ENCODE measurements at places on chromosomes 5 and 9.
A peak's percentile ranks its signal among the peaks of the same experiment; 100 is the strongest.

- DNase-seq: no peak
These were observed 900.0 kb upstream of the CDH10 start for GRCh38 chr5:25544652-25545249.

GRCh38 chr9:13744261-13744901 lies 464.9 kb upstream of the MPDZ start:
- no peak for DNase-seq

DNA sequence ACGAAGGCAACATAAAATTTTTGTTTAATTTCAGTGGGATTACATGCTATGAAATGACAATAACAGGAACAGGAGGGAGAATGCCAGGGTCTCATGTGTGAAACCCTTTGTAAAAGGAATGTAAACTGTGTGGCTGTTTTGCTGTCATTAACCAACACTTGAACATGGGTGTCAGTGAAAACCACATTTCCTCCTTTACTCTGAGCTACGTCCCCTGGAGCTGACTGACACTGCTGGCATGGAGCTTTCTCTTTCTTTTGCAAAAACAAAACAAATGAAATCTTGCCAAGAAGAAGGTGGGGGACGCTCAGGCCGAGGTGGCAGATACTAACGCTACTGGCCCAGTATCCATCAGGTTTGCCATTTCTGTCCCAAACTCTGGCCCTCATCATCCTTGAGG lies 121.4 kb downstream of the DMRT2 start:
- no peak for DNase-seq

DNA sequence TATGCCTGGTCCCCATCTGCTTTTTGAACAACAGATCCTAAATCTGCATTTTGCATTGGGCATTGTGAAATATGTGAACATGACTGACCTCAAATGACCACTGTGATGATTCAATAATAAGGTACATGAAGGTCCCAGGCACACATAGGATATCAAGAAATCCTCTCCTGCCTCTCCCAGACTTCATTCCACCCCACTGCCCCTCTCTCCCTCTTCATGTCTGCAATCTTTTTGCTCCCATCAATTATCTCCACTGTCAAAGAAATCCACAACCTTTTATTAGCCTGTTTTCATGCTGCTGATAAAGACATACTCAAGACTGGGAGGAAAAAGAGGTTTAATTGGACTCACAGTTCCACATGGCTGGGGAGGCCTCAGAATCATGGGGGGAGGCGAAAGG lies 476.7 kb downstream of the CTNND2 start:
- no peak for DNase-seq

DNA sequence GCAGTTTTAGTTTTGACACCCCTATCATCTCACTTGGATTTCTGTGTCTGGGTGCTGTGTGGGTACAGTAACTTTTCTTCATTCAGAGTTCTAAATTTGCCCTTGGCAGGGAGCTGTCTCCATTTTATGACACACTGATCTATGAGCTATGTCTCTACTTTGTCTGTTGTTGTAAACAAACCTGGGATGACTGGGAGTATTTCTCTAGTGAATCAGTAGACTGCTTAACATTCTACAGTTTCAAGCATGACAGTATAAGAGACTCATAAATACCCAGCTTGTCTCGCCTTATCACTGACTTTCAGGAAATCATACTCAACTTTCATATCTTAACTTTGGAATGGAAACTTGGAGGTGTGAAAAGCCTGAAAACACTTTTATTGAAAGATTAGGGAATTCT lies 212.1 kb upstream of the NUDT12 start:
- no peak for DNase-seq

- DNase-seq: no peak
These were observed 107.5 kb upstream of the TLR4 start for GRCh38 chr9:117596678-117597077.

DNA sequence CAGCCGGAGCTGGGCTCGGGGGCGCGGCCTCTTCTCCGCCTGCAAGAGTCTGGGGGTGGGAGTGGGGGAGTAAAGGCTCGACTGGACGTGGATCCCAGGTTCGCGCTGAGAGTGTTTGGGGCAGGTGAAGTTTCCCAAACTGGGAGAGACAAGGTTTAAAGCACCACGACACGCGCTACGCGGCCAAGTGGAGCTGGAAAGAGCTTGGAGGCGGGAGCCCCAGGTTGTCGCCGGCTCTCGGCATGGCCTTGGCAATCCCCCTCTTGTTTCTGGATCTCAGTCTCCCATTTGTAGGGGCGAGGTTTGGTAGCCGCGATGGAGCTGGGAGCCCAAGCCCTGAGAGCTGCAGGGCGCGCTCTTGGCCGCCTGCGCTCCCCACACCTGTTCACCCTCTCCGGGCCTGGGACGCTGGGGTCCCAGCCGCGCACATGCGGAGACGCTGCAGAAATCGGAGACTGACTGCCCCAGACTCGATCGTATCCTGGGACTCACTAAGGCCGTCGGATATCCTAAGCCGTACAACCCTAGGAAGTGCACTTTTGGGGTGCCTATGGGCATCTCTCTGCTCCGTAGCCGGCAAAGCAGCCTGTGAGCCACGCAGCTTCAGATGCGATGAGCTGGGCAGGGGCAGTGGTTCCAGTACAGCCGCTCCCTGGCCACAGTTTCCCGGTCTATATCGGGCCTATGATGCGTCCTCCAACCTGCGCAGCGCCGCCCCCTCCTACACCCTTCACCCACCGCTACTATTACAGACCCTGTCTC lies 937 bp downstream of the TMOD1 start:
- DNase-seq: no peak

- no peak for DNase-seq
These were observed at the start of gene ADAMTS16 for GRCh38 chr5:5139777-5140478. ADAMTS16 (plus strand) TSS chr5:5140330; CDS start chr5:5140468, 138 bp downstream.

DNA sequence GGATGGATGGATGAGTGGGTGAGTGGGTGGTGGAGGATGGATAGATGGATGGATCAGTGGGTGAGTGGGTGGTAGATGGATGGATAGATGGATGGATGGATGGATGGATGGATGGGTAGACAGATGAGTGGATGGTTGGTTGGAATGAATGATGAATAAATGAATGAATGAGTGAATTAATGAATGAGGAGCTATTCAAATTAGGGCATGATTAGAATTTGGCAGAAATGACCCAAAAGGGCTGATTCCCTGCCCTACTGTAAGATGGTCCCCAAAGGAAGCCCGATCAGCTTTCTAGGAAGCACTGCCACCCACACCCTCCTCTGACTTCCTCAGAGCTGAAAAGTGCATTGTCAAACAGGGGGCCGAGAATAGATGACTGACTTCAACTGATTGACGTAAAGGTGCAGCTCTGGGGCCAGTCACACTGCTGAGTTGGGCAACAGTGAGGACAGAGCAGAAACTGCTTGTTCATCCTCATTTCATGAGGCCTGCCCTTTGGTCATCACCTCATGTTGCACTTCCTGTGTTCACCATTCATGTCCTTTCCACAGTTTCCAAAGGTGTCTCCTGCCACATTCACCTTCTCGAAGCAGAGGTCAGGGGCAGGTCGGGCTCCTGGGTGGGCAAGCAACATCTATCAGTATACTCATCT lies 34.3 kb downstream of the NIPAL4 start:
- DNase-seq: no peak

GRCh38 chr5:180523629-180524466 lies 29.7 kb downstream of the CNOT6 start:
- no peak for DNase-seq

- no peak for DNase-seq
These were observed 70.7 kb downstream of the CSNK1G3 start for GRCh38 chr5:123582550-123583285.

- DNase-seq: no peak
These were observed 29.4 kb downstream of the WWC1 start for GRCh38 chr5:168320805-168321204.

GRCh38 chr9:129407905-129408452 lies 212.9 kb downstream of the C9orf50 start:
- no peak for DNase-seq

- no peak for DNase-seq
These were observed 157.5 kb downstream of the MEF2C start for GRCh38 chr5:88725454-88725853.

DNA sequence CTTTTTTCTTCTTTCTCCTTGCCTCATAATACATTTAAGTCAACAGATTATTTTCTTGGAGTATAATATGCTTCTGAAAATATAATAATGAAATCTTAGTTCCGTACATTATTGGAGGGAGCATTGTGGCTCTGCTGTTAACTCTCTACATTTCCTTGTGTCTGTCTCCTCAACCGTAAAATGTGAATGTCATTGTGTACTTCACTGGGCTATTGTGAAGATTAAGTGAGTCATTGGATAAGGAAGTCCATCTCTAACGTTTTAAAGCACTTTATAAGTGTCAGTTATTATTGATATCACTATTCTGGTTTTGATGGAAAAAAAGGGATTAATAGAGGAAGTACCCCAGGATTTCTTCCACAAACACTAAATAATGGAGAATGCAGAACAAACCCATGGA lies 304.5 kb upstream of the RFX3 start:
- DNase-seq: no peak

GRCh38 chr5:9115093-9115492 lies 430.8 kb downstream of the SEMA5A start:
- DNase-seq: no peak

- DNase-seq: peak; percentile 61
These were observed at the start of gene TERT for GRCh38 chr5:1294835-1295649. TERT (minus strand) TSS chr5:1295068; CDS start chr5:1294989, 79 bp downstream.

DNA sequence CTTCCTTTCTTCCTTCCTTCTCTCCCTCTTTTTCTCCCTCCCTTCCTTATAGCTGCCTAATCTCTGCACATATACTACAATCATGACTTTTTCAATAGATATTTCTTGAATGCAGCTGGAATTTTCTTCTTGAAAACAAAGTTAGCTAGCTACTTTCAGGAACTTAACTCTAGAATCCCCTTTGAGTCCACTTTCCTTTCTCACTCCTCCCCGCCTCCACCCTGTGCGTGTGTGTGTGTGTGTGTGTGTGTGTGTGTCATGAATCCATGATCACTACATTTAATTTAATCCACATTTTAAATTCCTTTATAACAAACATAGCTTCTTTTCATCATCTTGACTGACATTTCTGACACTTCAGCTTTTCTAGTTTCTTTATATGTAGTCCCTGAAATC lies 167.5 kb upstream of the KLF9 start:
- no peak for DNase-seq

- no peak for DNase-seq
These were observed 443.5 kb downstream of the PLK2 start for GRCh38 chr5:58016358-58016757.

DNA sequence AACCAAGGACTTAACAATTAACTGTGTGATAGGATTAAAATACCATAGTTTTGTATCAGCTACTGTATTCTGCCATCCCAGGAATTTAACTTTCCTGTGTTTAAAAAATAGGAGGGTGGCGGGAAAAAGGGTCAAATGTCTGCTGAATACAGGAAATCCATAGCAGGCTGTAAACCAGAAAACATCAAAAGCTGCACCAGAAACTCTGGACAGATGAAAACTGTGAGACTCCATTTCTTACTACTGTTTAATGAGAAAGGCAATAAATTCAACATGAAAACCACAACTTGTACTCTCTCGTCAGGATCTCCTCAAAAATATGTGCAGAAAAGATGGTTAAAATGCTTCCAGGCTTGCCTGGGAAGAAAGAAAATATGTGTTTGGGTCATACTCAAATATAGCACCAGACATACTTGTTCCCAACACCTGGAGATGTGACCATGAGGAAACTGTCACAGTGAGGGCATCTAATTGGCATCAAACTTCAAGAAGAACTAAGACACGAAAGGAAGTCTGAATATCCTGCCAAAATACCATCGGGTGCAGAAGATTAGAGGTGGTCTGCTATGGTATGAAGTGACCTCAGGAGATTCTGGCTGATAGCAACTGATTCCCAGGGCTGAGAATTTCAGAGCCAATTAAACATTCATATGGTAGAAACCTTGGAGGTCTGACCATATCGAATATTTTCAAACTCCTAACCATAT lies 164.7 kb upstream of the TARS1 start:
- no peak for DNase-seq

DNA sequence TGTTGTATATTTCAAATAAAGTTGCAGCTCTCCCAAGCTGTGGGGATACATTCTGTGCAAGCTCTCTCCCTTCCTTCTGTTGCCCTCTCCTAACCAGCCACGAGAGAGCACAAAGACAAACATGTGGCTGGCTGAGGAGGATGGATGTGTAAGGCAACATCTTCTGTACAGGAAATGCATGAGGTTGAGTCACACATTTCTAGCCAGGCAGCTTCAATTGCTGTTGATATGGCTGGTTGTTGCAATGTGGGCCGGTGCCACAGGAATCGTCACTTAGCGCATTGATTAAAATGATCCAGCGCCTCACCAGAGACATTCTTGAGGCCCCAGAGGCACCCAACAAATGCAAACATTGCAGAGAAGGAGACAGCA lies 207.1 kb downstream of the ICE1 start:
- DNase-seq: no peak

- DNase-seq: no peak
These were observed 1641.5 kb upstream of the C9orf72 start for GRCh38 chr9:29214690-29215253.
